ENCODE measurements at places on chromosomes 5 and 9. TPM values are rescaled to one million over a fixed set of nuclear protein-coding genes. Genes with fewer than 3 reads are reported as not detected.

DNA sequence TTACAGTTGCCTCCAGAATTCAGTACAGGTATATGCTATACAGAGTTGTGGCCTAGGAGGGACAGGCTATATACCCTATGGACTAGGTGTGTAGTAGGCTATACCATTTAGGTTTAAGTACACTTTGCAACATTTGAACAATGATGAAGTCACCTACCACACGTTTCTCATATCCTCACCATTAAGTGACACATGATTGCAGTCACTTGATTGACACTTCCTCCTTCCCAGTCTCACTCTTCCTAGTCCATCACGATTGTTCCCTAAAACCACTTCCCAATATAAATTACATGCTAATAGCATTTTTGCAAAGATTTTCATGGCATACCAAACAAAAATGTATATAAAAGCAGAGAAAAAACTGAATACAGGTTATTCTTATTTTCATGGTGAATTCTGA is 312.2 kb downstream of the EPB41L4A start:
- peaks cover 3% of the 10 kb centered on the region for H3K4me1 ChIP-seq
- H3K27ac ChIP-seq: no peak overlapping the region
- no peak for DNase-seq
- H3K27me3 ChIP-seq: no peaks in the 10 kb centered on the region

Gene ANKRD31
- 0.12 TPM for polyA plus RNA-seq

DNA sequence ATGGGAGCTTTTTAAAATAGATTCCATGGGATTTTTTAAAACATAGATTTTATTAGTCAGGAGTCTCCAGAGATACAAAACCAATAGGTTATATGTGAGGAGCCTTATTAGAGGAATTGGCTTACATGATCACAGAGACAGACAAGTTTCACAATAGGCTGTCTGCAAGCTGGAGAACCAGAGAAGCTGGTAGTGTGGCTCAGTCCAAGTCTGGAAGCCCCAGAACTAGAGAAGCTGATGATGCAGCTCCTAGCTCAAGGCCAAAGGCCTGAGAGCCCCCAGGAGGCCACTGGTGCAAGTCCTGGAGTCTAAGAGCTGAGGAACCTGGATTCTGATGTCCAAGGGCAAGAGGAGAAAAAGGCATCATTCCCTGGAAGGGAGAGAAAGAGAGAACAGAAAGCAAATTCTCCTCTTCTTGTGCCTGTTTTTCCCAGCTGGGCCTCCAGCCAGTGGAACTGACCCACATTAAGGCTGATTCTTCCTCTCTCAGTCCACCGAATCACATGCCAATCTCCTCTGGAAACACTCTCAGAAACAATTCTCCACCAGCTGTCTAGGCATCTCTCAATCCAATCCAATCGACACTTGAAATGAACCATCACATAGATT is 59.3 kb downstream of the AHRR start:
- H3K4me3 ChIP-seq: no peak overlapping the region
- no peak overlapping the region for H3K27ac ChIP-seq
- H3K27me3 ChIP-seq: no peaks in the 10 kb centered on the region
- no peaks in the 10 kb centered on the region for H3K36me3 ChIP-seq
- H3K4me1 ChIP-seq: no peaks in the 10 kb centered on the region
- DNase-seq: no peak

GRCh38 chr9:95725045-95725444 is 150.4 kb upstream of the ERCC6L2 start:
- no peaks in the 10 kb centered on the region for H3K36me3 ChIP-seq
- DNase-seq: no peak
- H3K27ac ChIP-seq: no peak overlapping the region
- no peaks in the 10 kb centered on the region for H3K4me1 ChIP-seq
- H3K27me3 ChIP-seq: no peaks in the 10 kb centered on the region

Gene GPR21
- polyA plus RNA-seq: not detected

DNA sequence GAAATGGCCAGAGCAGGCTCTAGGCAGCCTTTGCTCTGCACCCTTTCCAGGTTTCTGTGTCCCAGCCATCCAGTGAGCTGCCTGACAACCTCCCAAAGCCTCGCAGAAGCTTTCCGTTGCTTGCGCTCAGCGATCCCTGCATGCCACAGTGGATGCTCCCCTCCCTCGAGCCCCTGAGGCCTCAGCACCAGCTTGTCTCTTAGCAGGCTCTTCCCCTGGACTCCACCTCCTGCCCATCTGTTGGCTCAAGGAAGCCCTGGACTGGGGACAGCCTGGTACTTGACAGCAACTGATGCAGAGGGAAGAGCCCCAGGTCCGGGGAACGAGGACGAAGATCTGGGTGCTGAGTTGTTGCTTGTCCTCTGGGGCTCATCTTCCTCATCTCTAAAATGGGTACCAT is 23.2 kb downstream of the TSPAN17 start:
- DNase-seq: no peak
- H3K27me3 ChIP-seq: no peaks in the 10 kb centered on the region
- H3K36me3 ChIP-seq: no peaks in the 10 kb centered on the region
- no peaks in the 10 kb centered on the region for H3K4me1 ChIP-seq
- H3K27ac ChIP-seq: no peak overlapping the region

DNA sequence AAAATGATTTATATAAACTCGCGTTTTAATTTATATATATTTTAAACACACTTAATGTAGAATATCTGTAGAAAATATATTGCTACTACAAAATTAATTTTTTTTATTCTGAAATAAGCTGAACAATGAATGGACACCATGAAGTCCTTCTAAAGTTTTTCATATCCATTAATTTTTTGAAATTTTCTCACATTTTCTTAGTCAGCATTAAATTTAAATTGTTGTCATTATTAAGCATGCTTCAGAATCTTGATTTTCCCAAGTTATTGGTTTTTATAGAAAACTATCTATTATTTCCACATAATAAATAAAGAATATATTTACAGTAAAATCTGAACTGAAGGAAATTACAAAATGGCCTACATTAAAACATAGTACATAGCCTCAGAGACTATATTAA is 1314.9 kb upstream of the CDH6 start:
- no peaks in the 10 kb centered on the region for H3K27me3 ChIP-seq
- no peak for DNase-seq
- H3K4me3 ChIP-seq: no peak overlapping the region
- no peaks in the 10 kb centered on the region for H3K36me3 ChIP-seq

Gene PDE8B
- polyA plus RNA-seq: 11.9 TPM

- DNase-seq: no peak
- peaks cover 5% of the 10 kb centered on the region for H3K4me1 ChIP-seq
- no peaks in the 10 kb centered on the region for H3K27me3 ChIP-seq
- H3K27ac ChIP-seq: no peak overlapping the region
- H3K4me3 ChIP-seq: no peak overlapping the region
These were observed 81.6 kb downstream of the NDUFS4 start for GRCh38 chr5:53642061-53642460.

DNA sequence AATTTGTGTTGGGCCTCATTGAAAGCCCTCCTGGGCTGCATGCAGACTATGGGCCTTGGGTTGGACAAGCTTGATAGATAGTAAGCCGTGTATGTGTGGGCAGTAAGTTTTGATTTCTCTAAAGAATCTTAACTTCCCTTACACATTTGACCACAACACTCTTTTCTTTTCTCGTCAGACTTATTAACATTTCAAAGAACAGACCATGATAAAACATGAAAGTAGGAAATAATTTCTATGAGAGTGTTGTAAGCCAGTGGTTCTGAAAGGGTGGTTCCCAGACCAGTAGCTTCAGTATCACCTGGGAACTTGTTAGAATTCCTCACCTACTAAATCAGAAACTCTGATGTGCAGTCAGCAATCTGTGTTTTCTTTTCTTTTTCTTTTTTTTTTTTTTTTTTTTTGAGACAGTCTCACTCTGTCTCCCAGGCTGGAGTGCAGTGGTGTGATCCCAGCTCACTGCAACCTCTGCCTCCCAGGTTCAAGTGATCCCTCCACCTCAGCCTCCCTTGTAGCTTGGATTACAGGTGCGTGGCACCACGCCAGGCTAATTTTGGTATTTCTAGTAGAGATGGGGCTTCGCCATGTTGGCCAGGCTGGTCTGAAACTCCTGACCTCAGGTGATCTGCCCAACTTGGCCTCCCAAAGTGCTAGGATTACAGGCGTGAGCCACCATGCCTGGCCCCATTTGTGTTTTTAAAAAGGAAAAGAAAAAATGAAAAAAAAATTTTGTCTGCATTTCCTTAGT is 20.0 kb upstream of the GCNT1 start:
- no peaks in the 10 kb centered on the region for H3K27me3 ChIP-seq
- H3K4me1 ChIP-seq: no peaks in the 10 kb centered on the region
- no peak overlapping the region for H3K4me3 ChIP-seq
- DNase-seq: no peak
- H3K27ac ChIP-seq: no peak overlapping the region

Gene ACTBL2
- polyA plus RNA-seq: not detected

Data from pancreas (tissue), 10 donors.